Stimulated activated CD8-positive, alpha-beta memory T cell treated with anti-CD3 and anti-CD28 coated beads, Interleukin-2, amount 100 ng/mL, for 48 hours (primary cell): ENCODE measurements at places on chromosomes 2 and 18.

DNA sequence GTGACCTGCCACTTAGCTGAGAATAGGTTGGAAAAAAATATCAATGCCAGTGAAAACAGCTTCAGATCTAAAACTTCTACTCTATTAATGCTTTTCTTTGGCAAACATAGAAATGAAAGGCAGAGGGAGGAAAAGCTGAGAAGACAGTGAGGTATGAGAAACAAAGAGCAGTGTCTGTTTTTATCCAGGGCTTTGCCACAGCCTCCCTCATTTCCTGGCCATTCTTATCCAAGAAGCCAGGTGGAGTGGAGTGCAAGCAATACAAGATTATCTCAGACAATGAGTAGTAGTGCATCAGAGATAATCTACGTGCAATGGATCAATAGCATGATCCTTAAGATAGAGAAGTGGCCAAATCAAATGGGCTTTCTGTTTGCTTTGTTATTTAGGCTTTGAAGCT lies 808.7 kb upstream of the PIK3C3 start:
- no peak for DNase-seq

- no peak for DNase-seq
These were observed 108.9 kb downstream of the THSD7B start for GRCh38 chr2:136874258-136874657.

GRCh38 chr18:30652387-30652786 lies 390.2 kb downstream of the DSC3 start:
- no peak for DNase-seq

- DNase-seq = no peak
These were observed 191.0 kb downstream of the ZNF407 start for GRCh38 chr18:74788657-74789056.

DNA sequence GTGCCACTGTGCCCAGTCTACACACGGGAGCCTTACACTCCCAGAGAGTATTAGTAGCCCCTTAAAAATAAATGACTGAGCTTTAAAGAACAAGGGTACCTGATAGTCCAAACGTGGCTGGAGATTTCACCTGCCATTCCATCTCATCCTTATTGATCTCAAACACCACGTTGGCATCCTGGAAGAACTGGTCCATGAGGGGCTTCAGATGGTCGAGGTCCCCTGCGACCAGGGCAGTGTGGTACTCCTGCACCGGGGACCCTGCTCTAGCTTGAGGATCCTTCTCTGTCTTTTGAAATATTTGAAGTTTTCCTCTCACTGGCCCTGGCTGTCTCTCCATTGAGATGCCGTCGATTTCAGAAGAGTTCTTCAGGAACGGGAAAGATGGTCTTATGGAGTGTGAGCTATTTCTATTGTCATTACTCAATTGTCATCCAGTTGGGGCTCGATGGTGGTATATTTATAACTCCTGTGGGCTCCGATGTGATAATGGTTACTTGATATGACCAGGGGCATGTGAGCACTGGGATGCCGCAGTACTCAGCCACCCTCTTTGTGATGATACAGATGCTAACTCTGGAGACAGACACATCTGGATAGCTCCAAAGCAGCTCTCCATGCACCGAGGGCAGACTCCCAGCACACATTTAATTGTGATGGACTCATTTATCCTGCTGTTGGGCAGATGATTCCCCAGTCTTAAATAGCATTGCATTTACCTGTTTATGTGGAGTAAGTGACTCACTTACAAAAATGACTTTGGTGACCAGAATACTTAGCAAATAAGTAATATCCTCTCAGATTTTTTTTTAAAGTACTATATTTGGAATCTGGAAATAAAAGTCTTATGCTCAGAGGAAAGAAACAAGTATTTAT lies 22.8 kb downstream of the ASB18 start:
- no peak for DNase-seq
